ENCODE measurements at places on chromosomes 2 and 18. TPM values are rescaled to one million over a fixed set of nuclear protein-coding genes. Genes with fewer than 3 reads are reported as not detected.

- DNase-seq = no peak
Measured at GRCh38 chr2:205656461-205656860, 25.8 kb upstream of the NRP2 start.

DNA sequence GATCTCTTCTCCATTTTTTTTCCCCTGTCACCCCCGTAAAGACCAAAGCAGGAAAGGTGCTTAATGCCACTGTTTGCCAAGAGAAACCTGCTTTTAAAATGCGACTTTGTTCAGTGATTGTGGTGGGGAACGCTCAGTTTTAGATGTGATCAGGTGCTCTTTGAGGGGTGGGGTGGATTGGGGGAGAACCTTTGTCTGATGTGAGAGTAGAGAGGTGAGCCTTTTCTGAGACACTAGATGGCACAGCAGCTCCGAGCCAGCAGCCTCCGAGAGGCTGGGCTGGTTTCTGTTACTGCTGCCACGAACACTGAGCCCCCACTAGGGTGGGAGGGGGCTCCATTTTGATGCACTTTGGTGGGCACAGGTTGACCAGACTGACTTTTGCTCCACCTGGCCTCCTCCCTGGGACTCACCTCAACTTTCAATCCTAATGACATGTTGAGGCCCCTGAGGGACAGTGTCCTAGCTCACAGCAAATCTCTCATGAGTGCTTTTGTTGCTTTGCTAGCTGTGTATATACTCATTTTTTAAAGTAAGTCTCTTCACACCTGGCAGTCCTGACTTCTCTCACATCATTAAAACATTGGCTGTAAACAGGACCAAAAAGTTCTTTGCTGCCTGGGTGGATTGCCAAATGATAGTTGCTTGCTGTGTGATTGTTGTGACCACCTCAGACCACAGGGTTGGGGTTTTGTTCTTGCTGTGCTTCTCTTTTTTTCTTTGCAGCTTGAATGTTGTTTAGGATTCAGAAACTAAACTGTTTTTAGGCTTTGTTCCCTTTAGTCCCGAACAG is 98.2 kb upstream of the MAP3K20 start:
- DNase-seq = no peak

- no peak for DNase-seq
Measured at GRCh38 chr2:22929998-22930397, 455.0 kb upstream of the KLHL29 start.

DNA sequence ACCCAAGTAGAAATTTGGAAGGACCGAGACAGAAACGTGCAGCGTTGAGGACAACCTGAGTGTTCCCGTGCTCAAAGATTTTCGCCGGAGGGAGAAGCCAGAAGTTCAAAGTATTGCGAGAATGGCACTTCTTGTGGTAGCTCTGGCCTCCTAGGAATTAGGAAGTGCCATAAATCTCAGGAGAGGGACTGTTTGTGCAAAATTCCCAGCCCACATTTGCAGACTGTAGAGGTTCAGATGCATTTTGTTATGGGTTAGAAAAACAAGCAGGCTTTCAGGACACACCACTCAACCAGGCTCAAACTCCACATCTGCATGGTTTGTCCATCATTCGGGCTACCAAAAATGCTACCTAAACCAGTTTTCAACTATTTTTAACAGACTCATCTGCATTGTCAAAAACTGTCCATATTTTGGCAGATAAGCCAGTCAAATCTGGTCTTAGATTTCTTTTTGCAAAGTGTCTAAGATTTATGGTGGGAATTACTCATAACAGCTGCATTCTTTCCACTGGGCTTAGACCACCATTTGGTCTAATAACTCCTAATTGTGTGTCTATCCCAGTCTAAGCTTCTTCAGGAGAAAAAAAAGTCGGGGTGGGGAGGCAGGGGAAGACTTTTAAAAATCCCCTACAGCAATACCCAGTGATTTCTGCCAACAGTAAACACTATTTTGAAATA is 422.9 kb downstream of the ARHGAP15 start:
- DNase-seq = no peak

- no peak for DNase-seq
Measured at GRCh38 chr2:155830817-155831579, 501.5 kb downstream of the NR4A2 start.

- DNase-seq = no peak
Measured at GRCh38 chr2:27956888-27957287, 66.4 kb downstream of the BABAM2 start.

DNA sequence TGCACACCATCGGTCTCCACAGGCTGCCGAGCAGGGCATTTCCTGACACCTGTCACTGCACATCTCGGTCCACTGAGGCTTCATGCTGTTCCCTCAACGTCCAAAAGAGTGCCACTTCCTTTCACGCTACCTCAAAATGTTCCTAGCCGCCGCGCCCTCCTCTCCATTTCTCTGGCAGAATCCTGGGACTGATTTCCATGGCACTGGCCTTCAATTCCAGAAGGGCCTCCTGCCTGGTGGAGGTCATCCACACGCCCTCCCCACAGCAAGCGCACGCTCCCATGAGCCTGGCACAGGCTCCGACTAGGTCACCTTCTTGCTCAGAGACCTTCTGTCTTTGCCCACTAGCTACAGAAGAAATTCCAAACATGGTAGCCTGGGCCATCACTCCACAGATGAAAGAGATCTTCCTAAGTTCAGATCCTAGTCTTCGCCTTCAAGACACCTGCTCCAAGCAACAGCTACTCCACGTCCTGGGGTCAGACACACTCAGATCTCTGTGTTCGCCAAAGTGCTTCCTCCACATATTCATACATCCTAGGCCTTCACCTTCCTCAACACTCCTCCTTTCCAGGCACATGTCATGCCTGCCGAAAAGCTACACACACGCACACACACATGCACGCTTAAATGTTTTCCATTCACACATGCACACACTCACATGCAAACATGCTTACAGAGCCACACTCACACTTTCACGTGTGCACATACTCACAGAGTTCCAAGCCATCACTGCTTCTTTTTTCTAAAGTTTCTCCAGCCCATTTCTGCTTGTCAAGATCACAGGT is 94.0 kb downstream of the PXDN start:
- DNase-seq = no peak

- no peak for DNase-seq
Measured at GRCh38 chr2:233142355-233142897, 82.3 kb downstream of the INPP5D start.

DNA sequence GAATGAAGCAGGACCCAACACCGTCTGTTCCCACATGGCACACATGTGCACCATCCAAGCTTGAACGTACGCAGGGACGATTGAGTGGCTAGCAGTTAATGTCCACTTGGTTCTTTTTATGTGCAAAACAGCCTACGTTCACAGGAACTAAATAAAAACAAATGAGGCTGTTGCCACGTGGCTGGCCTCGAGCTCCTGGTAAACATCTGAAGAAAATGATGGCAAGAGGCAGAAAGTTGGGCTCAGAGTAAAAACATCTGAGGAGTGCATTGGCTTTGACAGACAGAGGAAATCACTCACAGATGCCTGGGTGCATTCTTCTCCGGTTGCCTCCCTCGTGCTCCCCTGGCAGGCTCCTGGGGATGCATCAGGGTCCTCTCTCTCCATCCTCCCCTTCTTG is 177.9 kb downstream of the NRP2 start:
- DNase-seq = no peak

GRCh38 chr2:39424951-39425350 is 12.1 kb downstream of the MAP4K3 start:
- no peak for DNase-seq

GRCh38 chr18:33828949-33829348 is 250.9 kb downstream of the ASXL3 start:
- no peak for DNase-seq

DNA sequence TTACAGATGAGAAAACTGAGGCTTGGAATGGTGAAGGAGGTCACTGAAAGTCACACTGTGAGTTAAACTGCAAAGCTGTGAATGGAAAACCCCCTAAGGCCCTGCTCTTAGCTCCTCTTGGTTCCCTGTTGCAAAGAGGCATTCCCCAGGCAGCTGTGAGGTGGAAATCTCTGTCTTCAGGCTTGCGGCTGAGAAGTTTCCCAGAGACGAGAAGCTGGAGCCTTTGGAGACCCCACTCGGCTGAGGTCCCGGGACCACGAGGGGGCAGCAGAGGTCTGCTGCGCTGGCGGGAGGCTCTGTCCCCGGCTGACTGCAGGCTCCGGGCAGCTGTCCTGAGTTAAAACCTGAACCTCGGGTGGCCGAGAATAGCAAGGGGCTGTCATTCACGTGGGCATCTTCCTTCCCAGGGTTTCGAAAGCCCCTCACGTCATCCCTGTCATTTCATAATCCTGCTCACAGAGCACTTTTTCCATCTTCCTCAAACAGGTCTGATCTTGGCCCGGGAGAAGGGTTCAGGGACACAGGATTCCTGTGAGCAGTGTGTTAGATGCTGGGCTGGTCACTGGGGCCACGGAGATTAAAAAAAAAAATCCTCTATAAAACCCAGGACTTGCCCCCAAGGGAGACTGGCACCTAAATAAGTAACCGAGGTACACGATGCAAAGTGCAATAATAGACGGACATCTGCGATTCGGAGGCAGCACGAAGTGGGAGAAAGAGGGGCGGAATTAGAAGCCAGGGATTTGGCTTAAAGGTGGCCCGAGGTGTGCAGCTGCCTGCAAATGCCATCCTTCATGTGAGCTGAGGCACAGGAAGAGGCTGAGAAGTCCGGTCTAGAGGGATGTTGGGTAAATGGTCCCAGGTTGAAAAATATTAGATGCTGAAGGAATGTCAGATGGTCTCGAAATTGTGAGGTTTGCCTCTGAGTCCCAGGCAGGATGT is 24.6 kb upstream of the ATOH8 start:
- DNase-seq = peak; percentile 66

DNA sequence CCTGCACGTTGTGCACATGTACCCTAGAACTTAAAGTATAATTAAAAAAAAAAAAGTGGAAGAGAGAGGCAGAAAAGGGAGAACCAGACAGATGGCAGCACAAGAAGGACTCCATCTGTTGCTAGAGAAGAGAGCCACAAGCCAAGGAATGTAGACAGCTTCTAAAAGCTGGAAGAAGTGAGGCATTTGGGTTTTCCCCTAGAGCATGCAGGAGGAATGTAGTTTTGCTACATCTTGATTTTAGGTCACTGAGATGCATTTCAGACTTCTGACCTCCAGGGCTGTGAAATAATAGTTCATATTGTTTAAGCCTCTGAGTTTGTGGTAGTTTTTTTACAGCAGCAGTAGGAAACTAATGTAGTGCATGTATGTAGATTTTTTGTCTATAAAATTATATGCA is 46.0 kb downstream of the CAVIN2 start:
- no peak for DNase-seq

GRCh38 chr18:22564036-22564435 is 146.3 kb upstream of the CTAGE1 start:
- DNase-seq = no peak

- no peak for DNase-seq
Measured at GRCh38 chr2:207090389-207090788, 75.4 kb downstream of the KLF7 start.

- no peak for DNase-seq
Measured at GRCh38 chr2:238973038-238973739, 125.3 kb downstream of the TWIST2 start.

- no peak for DNase-seq
Measured at GRCh38 chr2:53098696-53099078, 668.9 kb upstream of the CHAC2 start.

- no peak for DNase-seq
Measured at GRCh38 chr2:178280244-178280852, 86.0 kb downstream of the OSBPL6 start.

DNA sequence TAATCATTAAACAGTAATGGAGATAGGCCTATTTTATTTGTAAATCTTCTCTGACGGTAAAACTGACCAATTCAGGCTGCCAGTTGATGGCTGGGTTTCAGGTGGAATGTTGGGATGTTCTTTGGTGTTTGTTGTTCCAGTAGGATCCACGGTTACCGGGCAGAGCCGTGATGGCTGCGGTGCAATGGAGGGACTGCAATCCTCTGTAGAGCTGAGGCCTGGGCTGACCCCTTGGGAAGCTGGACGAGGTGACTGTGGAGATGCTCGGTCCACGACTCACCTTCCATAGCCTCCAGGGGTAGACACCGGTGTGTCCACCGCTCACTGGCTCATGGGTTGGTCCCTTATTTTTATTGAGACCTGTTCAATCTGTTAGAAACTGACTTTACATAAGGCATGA is 42.5 kb downstream of the ZNF519 start:
- DNase-seq = no peak

GRCh38 chr2:192311701-192312460 is 117.1 kb upstream of the TMEFF2 start:
- DNase-seq = no peak

GRCh38 chr2:130825966-130826253 is 10.8 kb upstream of the ARHGEF4 start:
- no peak for DNase-seq

CAB39 gene
- 104 TPM for total RNA-seq

SPATA3 gene
- total RNA-seq = 2.9 TPM

C2orf92 gene
- 17.5 TPM for total RNA-seq

CKAP2L gene
- 55.6 TPM for total RNA-seq

CCDC141 gene
- 10.6 TPM for total RNA-seq

SPDYA gene
- 2.0 TPM for total RNA-seq

GTF2A1L gene
- total RNA-seq = not detected

GPAT2 gene
- total RNA-seq = 4.7 TPM

SRD5A2 gene
- total RNA-seq = not detected

BOK gene
- total RNA-seq = not detected

TCF7L1 gene
- not detected for total RNA-seq
